HS-5 (cell line): ENCODE measurements at places on chromosomes 7 and 10.

- no peak for DNase-seq
These were observed 884 bp downstream of the ICA1 start for GRCh38 chr7:8260871-8261694.

DNA sequence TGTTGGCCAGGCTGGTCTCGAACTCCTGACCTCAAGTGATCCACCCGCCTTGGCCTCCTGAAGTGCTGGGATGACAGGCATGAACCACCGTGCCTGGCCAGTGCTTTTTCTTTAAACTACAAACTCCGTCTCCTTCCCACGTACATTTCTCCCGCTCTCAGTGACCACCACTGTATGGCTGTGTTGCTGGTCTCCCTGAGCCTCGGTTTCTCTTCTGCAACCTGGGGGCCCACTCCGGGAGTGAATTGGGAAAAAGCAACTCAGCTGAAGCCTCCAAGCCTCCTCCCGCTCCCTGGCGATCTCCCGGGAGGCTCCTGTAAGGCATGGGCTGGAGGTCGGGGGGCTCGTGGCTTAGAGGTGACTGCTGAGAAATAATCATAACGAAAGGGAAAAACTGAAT is 136.3 kb downstream of the ELFN1 start:
- no peak for DNase-seq

GRCh38 chr10:102109166-102110116 is 10.7 kb downstream of the LDB1 start:
- no peak for DNase-seq

GRCh38 chr7:68269405-68269804 is 1272.8 kb downstream of the TYW1 start:
- no peak for DNase-seq

DNA sequence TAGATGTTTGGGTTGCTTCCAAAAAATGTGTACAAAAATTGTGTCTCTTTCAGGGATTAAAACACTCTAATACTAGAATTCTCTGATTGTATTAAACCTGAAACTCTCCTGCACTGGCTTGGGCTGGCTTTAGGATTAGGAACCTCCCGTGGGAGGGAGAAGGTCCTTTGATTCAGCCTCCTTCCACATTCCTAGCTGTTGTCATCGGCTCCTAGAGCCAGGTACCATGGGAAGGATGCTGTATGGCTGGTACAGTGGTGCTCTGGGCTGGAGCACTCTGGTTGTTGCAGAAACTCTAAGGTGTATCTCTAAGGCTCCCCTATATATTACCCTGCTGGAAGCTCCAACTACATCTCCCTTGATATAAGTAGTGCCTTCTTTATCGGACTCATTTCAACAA is 245.2 kb upstream of the FOXK1 start:
- no peak for DNase-seq
